NCI-H2227 treated with DMSO at 0.1 percent for 48 hours (cell line): ENCODE measurements at places on chromosomes 2 and 18.
A peak's percentile ranks its signal among the peaks of the same experiment; 100 is the strongest.

DNA sequence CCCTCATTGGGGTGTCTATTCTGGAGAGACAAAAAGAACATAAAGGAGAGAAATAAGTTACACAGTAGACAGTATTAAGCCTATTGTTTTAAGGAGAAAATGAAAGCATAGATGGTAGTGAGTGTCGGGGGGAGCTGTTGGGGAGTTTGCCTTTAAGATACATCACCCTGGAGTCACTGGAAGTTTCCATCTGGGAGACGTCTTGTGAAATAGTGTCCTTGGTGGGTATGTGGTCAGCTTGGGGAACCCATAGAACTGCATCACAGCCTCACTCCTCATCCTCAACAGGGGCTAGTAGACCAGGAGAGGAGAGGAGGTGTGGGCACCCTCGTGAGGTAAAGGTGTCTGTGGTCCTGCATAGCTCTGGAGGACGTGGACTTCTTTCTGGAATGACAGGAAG is 60.6 kb downstream of the RNF144A start:
- no peak for DNase-seq

GRCh38 chr2:182715121-182715891 is 751 bp upstream of the DNAJC10 start:
- peak; percentile 59 for DNase-seq

GRCh38 chr2:173989884-173990215 is 24.7 kb upstream of the SP3 start:
- no peak for DNase-seq

DNA sequence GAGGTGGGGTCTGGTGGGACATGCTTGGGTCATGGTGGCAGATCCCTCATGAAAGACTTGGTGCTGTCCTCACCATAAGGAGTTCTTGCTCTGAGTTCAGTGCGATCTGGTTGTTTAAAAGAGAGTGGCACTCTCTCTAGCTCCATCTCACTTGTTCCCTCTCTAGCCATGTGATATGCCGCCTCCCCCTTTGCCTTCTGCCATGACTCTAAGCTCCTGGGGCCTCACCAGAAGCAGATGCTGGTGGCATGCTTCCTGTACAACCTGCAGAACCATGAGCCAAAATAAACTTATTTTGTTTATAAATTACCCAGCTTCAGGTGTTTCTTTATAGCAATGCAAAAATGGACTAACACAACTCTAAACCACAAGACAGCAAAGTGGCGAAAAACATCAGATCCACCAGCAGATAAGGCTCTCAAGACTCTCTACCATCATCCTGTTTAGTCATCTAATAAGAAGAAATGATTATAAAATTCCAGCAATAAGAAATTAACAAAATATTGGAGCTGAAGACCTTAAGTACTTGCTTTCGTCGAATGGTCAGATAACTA is 75.5 kb downstream of the OLA1 start:
- no peak for DNase-seq

GRCh38 chr18:13211534-13211933 is 7.0 kb upstream of the LDLRAD4 start:
- DNase-seq: no peak

GRCh38 chr2:172087207-172087779 is 2.0 kb downstream of the DLX1 start:
- no peak for DNase-seq

- no peak for DNase-seq
Observed at GRCh38 chr2:204869132-204869823, 324.0 kb downstream of the PARD3B start.

DNA sequence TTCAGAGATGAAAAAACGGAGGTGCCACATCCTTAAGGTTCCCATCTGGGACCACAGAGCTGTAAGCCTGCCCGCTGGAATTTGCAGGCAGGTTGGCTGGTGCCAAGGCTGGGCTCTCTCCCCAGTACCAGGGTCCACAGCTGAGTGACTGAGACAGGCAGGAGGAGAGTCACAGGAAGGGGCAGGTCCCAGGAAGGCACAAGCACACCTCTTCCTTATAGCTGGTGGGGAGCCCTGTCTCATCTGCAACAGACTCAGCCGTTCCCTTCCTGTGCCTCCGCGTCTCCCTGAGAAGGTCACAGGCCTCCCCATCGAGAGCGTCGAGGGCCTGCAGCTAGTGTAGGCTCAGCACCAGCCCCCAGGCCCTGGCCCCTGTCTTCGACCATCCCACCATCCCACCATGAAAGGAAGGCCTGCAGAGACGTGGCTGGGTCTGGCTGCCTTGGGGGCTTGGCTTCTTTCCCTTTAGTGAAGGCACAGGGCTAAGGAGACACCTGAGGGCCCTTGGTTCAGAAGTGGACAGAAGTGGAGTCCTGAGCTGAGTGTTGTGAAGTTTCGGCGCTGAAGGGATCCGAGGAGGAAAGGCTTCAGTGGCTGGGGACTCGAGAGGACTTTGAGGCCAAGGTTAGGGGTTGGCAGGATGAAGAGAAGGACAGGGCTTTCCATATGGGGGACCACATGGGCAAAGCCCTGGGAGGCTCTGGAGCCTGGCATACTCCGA is 26.8 kb downstream of the GLI2 start:
- no peak for DNase-seq

DNA sequence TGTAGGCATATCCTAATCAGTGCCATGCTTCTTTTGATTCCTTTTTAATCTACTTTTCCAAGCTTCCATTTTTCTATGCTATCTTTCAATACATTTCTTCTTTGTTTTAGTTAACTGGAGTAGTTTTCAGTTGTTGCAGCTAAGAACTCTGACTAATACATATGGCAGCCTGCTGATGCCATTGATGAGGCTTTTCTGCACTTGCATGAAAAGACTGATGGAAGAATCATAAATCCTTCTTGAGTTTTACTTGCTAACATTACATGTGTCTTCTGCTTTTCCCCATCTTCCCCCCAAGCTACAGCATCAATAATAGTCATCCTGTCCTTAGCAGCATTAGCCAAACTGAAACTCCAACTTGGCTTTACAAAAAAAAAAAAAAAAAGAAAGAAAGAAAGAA is 203.3 kb downstream of the LRP1B start:
- DNase-seq: no peak

DNA sequence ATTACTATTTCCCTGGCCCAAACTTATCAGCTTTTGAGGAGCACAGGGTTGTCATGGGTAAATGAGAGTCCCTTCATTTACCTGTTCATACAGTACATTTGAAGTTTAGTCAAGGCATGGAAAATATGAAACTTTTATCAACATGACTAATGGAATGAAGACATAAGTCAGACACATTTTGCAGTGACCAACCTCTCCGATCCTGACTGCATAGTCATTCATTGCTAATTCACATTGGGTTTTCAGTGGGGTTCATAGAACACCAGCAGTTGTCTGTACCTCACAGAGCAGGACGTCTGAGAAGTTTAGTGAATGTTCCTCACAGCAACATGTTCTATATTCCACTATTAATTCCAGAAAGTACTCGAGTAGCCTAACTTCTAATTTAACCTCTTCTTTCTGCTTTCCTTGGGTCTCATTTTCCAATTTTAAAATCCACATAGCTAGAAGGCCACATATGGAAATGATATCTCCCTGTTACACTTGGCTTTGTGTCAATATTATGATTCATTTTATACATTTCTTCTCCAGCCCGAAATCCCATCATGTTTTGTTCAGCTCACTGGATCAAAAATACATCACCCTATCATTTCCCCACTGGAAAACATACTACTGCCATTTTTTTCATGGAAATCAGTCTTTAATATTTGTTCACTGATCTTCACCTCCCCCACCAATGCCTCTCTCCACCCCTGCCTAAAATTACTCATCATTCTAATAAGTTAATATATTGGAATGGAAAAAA is 65.9 kb downstream of the CDH20 start:
- no peak for DNase-seq

GRCh38 chr2:134262684-134263083 is 8.8 kb downstream of the MGAT5 start:
- no peak for DNase-seq

DNA sequence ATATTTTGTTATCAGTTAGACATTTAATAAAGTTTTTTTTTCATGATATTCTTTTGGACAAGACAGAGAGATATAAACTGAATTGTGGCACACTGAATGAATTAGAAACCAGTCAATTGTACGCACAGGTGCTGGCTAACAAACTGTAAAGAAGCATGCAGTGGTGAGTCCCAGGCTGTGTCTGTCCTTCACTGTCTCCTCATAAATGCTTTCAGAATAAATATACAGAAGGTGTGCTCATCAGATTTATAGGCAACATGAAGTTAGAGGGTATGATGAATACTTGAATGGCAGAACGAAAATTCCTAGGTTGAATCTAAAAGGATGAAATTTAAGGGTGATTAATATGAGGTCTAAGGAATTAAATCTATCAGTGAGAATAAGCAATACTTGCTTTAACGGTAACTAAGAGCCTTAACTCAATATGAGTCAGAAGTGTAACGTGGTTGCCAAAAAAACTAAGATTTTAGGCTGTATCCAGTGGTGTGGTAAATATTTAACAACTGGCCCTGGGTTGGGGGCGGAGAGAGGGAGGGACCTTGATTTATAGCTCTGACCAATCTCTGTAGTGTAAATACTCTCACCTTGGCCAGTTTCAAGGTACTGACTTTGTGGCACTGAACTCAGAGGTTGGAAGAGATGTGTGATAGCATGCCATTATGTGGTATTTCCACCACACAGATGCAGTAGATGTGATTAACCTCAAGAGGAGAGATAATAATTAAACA is 41.9 kb upstream of the AAK1 start:
- DNase-seq: no peak

DNA sequence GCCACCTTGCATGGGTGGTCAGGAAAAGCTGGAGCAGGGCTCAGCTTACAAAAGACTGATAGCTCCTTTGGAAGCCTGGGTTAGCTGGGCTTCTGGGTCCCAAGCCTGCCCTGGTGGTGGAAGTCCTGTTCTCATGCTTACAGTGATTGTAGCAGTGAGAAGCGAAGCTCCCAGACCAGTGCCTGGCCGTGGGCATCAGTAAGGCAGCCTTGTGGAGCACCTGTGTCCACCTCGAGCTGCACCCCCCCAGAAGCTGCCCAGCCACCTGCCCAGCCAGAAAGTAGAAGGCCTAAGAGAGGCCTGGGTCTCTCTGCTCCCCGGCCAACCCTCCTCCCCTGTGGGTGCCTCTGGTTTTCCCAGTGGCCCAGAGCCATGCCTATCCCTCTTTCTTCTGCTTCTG is 10.5 kb downstream of the GLI2 start:
- DNase-seq: no peak

DNA sequence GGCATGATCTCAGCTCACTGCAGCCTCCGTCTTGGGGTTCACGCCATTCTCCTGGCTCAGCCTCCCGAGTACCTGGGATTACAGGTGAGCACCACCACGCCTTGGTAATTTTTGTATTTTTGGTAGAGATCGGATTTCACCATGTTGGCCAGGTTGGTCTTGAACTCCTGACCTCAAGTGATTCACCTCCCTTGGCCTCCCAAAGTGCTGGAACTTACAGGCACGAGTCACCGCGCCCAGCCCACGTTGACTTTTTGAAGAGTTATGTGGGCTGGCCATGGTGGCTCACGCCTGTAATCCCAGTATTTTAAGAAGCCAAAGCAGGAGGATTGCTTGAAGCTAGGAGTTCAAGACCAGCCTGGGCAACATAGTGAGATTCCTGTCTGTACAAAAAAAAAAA is 20.8 kb downstream of the CCL20 start:
- no peak for DNase-seq

DNA sequence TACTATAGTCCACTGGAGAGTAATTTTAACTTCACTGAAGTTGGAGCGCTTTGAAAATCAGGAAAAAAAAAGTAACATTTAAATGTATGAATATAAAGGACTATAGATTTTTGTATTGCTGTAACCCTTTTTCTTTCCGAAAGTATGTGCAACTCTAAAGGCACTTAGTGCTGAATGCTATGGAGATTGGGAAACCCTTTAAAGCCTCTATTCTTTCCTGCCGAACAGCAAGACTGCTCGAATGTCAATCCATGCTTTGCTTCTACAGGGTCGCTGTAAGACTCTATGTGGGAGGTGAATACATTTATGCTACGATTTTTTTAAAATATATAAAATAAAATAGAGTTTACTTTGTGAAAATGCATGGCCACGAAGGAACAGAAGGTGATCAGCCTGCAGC is 825 bp downstream of the GRB14 start:
- DNase-seq: no peak

DNA sequence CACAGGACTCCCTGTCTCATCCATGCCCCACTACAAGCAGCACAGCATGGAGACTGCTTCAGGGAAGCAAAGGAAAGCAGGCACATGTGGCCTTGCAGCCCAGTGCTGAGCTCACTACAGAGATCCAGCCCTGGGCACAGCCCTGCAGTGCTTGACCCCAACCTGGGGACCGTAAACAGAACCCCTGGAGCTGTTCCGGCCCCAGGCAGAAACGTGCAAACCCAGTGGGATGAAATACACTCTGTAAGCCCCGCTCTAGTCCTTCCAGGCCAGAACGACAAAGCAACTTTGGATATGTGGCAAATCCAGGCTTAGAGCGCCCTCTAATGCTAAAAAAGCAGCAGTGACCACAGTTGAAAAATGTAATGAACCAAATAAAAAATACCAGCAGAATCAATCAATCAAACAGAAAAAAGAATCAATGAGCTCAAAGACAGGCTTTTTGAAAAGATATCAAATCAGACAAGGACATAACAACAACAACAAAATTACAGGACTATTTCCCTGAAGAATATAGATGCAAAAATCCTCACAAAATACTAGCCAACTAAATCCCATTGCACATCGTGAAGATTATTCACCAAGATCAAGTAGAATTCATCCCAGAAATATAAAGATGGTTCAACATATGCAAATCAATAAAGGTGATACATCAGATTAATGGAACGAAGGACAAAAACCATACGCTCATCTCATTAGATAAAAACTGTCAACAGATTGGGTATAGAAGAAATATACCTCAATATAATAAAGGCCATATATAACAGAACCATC is 45.6 kb downstream of the ZNF519 start:
- DNase-seq: peak; percentile 48

DNA sequence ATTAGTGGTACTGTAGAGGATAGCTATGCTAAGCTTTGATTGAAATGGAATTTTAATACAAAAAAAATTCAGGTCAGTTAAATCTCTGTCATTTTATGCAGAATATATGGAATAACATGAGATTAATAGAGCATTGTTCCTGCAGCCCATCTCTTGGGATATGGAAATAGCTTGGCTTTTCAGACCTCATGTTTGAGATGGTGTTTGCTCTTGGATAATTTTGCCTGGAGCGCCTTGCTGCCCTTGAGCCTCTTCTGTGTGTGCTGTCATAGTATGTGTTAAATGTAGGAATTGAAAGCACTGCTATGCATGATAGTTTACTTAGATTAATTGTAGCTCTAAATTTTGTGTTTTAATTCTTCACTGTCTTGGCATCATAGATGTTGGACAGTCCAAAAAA is 27.7 kb downstream of the GALNT1 start:
- DNase-seq: no peak

DNA sequence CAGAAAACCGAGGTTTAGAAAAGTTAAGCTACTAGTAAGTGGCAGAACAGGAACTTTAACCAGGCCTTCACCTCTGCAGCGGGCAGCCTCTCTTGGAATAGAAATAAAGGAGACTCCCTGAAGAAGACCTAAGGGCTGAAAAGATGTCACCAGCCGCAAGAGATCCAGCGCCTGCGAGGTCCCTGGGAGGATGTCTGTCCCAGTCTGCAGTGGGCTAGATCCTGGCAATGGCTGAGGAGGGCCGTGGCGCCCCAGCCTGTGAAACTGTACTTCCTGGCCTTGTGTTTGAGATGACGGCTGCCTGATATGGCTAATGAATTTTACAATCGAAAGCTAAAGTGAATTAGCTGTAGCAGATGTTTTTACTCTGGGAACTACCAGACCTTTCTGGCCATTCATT is 300.6 kb upstream of the SALL3 start:
- DNase-seq: no peak

GRCh38 chr2:188382107-188382506 is 90.4 kb downstream of the GULP1 start:
- no peak for DNase-seq

GRCh38 chr2:120855855-120856405 is 120.3 kb downstream of the GLI2 start:
- no peak for DNase-seq
